ENCODE measurements at places on chromosomes 2 and 18.
A peak's percentile ranks its signal among the peaks of the same experiment; 100 is the strongest.

DNA sequence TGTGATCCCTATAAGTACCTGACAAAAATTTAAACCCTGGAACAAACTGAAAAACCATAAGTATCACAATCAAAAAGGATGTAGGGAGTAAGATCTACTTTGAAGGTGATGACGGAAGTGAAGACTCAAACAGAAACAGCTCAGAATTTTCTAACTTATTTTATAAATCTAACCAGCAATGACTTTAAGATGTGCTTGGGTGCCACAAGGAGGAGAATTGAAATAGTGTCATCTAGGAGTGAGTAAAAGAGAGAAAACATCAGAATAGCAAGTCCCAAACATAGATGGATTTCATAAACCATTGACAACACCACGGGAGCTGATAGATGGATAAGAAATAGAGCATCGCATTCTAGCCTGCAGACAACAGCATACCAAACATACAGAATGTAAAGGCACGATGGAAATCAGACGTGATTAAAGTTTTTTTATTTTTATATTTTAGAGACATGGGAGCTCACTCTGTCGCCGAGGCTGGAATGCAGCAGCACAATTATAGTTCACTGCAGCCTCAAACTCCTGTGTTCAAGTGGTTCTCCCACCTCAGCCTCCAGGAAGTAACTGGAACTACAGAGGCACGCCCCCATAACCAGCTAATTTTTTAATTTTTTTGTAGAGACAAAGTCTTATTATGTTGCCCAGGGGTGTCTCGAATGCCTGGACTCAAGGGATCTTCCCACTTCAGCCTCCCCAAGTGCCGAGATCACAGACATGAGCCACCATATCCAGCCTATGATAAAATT, 36.9 kb downstream of the MAP3K19 start:
- no peak for DNase-seq

DNA sequence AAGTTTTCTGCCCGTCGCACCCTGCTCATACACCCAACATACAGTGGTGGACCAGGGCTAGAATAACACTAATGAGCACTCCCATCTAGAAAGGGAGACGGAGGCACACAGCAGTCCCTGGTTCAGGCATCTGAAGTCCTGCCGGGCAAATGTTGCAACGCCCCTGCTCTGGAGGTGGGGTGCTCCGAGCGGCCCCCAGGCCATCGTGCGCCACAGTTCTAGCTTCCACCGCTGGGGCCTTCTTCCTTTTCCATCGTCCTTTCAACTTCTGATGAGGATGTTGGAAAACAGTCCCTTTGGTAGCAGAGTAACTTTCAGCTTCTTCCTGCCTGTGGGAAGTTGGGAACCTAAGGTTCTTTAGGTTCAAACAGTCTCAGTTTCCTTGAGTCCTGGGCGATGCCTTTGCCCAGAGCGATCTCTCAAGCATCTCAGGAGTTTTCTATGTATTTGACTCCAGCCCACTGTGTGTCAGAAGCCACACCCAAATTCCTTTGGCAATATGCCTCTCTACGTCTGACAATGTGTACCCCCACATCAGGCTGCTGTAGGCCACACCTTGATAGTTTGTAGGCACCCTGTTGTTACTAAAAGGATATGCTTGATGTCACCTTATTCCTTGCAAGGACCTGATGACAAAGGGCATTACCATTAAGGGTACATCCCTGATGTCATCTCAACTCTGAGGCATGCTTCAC, 258.8 kb downstream of the GLI2 start:
- no peak for DNase-seq

- DNase-seq = no peak
Measured at GRCh38 chr2:176125772-176126054, 3.2 kb downstream of the HOXD9 start.

GRCh38 chr2:234571620-234572407, 74.9 kb upstream of the ARL4C start:
- DNase-seq = no peak

DNA sequence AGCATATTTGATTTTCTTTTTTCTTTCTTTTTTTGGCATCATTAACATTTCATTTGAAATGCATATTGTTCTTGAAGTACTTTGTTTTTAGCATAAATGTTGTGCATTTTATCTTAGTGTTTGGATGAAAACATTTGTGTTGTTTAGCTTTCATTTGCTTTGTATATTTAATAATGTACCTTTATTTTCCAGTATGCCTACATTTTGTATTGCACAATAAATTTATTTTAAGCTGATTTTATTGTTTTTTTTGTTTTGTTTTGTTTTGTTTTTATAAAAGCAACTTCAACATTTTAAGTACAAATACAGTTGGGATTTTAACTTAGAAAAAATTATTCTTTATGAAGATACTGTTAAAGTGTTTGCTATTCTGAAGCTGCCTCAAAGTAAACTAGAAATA, 54.4 kb downstream of the GLS start:
- no peak for DNase-seq

GRCh38 chr2:201149064-201149820, 33.3 kb downstream of the CFLAR start:
- DNase-seq = peak; percentile 80

DNA sequence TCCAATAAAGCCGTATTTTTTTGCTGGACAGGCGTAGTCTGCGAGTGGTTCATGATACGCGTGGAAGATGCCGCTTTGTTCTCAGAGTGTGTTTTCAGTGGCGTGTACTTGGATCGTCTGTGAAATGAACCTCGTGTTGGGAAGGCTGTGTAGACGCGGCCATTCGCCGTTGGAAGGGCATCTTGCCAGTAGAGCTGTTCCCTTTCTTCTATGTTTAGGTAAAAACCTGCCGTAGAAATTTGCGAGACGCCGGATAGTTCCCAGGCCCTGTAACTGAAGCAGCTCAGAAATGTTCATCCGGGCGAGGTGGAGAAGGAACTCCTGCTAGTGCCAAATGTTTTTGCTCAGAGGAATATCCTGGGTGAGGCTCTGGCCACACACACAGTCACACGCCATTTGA, 133.6 kb downstream of the NFATC1 start:
- no peak for DNase-seq

GRCh38 chr2:232395586-232395985, 11.1 kb upstream of the ALPG start:
- no peak for DNase-seq

DNA sequence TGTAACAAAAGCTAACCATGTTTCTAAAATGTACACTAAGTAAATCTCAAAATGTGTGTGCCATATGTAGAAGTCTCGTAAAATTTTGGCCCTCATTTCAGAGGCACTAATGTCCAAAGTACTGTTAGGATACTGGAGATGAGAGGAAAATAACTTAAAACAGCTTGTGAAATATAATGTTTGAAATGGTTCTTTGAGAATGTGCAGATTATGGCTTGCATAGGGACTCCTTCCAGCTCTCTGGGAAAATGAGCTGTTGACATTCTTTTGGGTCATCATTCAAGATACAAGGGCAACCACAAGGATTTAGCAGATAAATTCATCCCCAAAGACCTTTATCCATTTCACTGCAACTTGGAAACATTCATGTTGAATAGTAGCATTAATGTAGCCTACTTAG, 38.1 kb upstream of the OTX1 start:
- DNase-seq = peak; percentile 40
